T1000 (cell line): ENCODE measurements at places on chromosomes 2 and 18.

GRCh38 chr2:108560241-108560811 lies 26.1 kb downstream of the LIMS1 start:
- no peak for DNase-seq

- no peak for DNase-seq
Observed at GRCh38 chr2:42519624-42520023, 25.8 kb upstream of the KCNG3 start.

GRCh38 chr2:204150721-204151120 lies 214.2 kb downstream of the ICOS start:
- DNase-seq, result no peak

DNA sequence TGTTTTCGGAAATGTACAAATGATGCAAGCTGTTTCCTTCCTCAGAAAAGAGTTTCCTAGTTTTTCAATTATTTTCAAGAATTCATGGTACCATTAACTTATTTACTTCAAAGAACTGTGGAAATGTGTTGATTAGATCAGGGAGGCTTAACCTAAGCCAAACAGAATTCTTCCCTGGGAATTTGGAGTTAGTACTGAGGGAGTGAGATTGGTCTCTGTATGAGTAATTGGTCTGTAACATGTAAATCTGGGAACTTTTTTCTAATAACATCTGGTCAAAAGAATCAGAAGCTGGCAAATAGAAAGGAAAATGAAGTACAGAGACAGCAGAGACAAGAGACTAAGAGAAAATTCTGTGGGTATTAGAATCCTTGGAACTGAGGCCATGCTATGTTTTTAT lies 145.8 kb downstream of the BABAM2 start:
- DNase-seq, result no peak

DNA sequence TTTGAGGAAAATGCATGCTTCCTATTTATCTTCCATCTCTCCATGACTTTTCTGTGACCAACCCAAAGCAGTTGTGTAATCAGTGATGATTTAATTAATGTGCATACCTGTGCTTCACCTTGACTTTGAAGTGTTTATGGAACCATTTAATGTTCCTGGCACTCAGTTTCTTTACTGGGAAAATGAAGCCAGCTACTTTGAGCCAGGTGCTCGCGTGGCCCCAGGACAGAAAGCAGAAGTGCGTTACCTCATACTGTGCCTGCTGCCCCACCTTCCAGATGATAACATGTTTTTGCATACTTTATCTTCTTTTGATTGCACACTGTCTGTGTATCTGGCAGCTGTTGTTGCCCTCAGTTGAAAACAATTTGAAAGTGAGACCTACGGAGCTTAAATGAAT lies 61.3 kb downstream of the PMAIP1 start:
- no peak for DNase-seq

DNA sequence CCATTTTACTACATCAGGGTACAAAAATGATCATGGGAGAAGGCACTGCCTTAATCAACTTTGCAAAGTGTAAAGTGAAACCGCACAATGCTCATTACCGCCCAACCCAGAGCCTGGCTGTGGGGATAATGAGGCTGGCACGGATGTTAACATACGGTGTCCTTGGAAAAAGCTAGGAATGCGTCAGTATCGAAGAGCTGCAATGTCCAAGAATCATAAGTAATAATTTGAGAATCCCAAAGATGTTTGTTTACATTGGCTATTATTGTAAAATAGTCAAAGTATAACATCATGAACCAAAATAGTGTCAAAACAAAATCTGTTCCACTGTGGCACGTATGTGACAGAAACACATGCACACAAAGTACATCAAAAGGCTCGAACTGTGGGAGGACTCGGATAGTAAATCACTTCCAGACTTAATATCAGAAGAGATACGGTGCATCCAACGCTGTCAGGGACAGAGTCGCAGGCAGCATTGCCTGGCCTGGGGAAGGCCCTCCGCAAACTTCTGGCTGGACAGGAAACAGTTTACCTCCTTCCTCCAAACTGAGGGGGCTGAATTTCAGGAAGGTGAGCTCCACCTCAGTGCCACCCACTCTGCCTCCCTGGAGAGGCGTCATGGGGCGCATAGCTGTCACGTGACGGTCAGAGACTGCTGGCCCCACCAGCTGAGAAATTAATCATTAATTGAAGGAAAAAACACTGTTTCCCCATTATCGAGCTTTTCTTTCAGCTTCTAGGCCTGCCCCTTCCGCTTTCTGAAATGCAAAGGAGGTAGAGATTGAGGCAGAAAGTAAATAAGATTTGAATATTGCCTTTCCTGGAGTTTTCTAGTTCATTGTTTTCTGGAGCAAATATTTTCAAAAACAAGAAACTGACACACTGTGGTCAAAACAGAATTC lies 1.8 kb upstream of the ID2 start:
- no peak for DNase-seq

- no peak for DNase-seq
Observed at GRCh38 chr2:119879502-119879901, 119.8 kb downstream of the PTPN4 start.

DNA sequence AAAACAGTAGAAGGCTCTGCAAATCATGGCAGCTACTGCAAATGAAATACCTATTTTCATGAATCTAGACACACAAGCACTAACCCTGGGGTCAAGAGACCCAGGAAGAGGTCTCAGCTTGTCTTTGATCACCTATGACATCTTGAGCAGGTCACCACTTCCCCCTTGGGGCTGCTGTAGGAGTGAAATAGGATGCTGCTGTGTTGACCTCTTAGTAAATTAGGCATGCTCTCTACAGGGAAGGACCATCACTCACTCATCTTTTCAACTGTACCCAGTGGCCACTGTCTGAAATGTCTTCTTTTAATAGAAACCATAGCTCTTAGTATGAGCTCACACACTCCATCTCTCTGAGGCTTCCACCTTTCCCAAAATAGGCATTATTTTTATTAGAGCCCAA lies 83.8 kb downstream of the NCK2 start:
- DNase-seq, result no peak

DNA sequence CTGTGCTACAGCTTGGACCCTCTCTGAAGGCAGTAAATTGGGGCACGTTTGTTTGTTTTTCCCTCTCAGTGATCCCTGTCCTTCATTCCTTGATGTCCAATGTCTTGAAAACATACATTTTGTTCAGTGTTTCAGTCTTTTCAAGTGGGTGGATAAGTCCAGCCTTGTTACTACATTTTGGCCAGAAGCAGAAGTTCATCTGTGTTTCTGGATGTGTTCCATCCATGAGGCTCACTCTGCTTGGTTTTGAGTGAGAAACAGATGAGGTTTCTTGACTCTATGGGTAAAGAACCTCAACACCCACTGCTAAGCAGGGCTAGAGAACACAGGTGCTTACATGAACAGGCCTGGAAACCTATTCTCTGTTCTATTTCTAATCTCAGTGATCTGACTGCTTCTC lies 74.5 kb upstream of the RFX8 start:
- DNase-seq, result no peak

DNA sequence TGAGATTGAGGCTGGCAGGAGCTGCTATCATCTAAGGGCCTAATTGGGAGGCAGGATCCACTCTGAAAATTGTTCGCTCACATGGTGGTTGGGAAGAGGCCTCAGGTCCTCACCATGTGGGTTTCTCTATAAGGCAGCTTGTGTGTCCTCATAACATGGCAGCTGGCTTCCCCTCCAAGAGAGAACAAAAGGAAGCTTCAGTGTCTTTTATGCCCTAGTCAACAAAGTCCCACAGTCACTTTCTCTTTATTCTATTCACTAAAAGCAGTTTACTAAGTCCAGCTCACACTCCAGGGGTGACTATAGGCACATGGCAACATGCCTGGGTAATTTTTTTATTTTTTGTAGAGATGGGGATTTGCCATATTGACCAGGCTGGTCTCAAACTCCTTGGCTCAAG lies 5.8 kb upstream of the ITGAV start:
- DNase-seq, result no peak

DNA sequence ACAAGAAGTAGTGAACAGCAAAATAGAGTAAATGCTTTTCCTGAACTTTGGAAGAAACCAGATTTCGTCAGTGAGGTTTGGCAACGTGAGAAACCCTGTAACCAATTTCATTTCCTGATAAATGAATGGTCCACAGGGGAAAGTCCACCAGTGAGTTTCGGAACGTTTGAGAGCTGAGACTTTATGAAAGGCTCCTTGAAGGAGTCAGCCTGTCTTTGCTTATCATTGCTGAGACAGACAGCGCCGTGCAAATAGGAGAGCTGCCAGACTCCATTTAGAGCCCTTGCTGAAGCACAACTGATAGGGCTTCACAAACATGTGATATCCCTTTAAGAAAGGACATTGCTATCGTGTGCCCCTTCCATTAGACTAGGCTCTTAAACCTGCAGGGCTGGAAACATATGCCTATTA lies 121.8 kb upstream of the SMAD7 start:
- no peak for DNase-seq

GRCh38 chr2:28583899-28584553 lies 88.2 kb downstream of the PLB1 start:
- DNase-seq, result peak; percentile 89

- DNase-seq, result no peak
Observed at GRCh38 chr18:31677592-31677991, 6.8 kb downstream of the B4GALT6 start.

GRCh38 chr2:162234620-162235462 lies 8.4 kb downstream of the FAP start:
- no peak for DNase-seq

- no peak for DNase-seq
Observed at GRCh38 chr18:73826098-73826497, 321.5 kb downstream of the FBXO15 start.

- DNase-seq, result no peak
Observed at GRCh38 chr2:64477979-64478378, 24.0 kb downstream of the LGALSL start.

DNA sequence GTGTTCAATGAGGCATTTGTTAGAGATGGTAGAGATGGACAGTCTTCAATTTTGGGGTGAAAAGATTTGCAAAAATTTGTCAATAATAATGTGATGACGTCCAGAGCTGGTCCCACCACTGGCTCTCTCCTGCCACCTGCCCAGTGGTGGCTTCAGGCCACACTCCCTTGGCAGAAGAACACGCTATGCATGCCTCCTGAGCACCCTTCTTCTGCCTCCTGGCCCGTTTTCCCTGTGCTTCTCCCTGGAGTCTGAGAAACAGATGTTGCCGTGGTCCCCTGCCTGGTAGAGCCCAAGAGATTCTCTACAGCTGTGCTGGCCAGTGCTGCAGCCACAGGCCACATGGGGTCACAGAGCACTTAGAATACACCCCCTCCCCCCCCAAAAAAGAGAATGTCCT lies 33.6 kb downstream of the INPP5D start:
- DNase-seq, result no peak

- DNase-seq, result no peak
Observed at GRCh38 chr2:181642086-181642485, 14.8 kb downstream of the CERKL start.

- no peak for DNase-seq
Observed at GRCh38 chr2:233131936-233132720, 72.0 kb downstream of the INPP5D start.

DNA sequence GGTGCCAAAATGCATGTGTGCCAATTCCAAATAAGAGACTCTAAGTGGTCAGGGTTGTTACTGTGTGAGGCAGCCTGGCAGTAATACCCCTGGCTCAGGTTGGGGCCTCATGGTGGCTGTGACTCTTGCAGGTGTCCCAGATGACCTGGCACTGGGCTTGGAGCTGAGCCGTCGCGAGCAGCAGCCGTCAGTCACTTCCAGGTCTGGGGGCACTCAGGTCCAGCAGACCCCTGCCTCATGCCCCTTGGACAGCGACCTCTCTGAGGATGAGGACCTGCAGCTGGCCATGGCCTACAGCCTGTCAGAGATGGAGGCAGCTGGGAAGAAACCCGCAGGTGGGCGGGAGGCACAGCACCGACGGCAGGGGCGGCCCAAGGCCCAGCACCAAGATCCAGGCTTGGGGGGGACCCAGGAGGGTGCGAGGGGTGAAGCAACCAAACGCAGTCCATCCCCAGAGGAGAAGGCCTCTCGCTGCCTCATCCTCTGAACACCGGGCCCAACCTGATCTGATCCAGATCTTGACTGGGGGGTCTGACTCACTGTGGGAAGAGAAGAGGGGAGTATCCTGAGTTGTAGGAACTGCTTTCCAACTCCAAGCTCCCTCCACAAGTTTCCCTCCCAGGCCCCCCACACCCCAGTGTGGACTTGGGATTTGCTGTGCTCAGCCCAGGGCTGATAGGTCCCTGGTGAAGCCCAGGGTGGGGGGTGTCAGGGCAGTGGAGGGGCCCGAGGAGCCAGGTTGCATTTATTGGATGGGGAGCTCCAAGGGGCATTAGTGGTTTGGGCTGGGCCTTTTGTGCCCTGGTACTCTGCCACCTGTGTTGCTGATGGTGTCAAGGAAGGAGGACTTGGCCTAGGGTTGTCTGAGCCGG lies 5.6 kb downstream of the DNAJB2 start:
- no peak for DNase-seq

GRCh38 chr2:23220513-23221094 lies 164.4 kb upstream of the KLHL29 start:
- no peak for DNase-seq

DNA sequence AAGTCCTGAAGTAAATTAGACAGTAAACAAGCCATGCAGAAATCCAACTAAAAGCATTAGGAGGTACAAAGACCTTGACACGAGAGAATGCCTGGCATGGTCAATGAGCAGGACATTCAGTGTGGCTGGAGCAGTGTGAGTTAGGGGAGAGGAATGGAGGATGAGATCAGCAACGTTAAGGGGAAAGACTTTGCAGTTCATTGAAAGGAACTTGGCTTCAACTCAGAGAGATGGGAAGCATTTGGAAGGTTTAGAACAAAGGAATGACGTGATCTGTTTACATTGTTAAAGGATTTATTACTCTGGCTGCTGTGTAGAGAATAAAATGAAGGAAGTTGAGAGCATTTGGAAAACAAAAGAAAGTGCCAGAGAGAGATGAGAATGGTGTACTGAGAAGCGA lies 621.3 kb downstream of the XIRP2 start:
- no peak for DNase-seq

DNA sequence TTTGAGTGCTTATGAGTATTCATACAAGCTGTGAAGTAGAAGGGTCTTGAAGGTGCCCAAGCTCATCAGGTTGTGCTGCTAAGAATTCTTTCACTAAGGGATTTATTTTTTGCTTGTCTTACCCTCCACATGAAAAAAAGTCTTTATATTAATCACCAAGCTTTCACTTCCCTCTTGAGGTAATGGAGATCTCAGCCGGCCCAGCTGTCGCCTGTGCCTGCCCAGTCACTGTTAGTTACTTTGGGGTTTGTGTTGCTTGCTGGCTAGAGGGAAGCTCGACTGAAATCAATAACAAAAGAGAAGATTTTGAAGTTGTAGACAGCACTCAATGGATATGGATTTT lies 21.9 kb downstream of the MC2R start:
- no peak for DNase-seq

- no peak for DNase-seq
Observed at GRCh38 chr18:13564579-13564978, 161.8 kb downstream of the FAM210A start.

DNA sequence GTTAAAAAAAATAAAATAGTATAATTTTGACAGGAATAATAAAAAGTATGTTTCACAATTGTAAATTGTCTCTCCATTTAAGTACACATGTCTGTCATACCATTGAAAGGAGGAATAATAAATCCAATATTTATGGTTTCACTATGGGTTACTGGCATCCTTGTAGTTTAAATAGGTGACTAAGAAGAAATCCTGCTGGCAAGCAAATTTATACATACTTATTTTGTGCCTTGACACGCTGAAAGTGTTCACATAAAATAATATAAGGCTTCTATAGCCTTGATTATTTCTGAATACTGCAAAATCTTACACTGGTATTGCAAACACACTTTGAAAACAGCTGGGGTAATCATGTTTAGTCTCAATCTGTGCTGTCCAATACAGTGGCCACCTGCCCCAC lies 138.3 kb upstream of the ETAA1 start:
- DNase-seq, result no peak

GRCh38 chr18:66300141-66300540 lies 303.7 kb downstream of the CDH19 start:
- no peak for DNase-seq
